CD4-positive, alpha-beta T cell treated with Interleukin-12 subunit alpha and Interleukin-12 subunit beta, for 1 hour (primary cell): ENCODE measurements at places on chromosomes 2 and 18.

GRCh38 chr18:26524504-26525351, 23.6 kb downstream of the KCTD1 start:
- no peak for DNase-seq

- no peak for DNase-seq
These were observed 22.2 kb downstream of the LYG1 start for GRCh38 chr2:99278793-99279291.

- DNase-seq = peak; percentile 88
These were observed 157.8 kb downstream of the BCL2 start for GRCh38 chr18:63161761-63162195.

DNA sequence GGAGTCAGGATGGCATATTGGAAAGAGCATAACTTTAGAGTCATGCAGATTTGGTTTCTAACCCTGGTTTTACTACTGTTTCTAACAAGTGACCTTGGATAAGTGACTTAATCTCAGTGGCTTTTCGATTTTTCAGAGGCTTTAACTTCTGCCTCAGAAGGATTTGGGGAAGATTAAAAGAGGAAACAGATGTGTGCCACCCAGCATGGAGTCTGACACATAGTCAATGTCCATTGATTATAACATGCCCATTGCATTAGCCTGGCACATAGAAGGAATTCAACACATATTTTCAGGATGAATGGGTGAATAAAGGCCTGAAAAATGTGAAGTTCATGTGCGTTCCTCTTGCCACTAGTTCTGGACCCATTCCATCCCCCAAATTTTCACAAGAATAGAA, 438.2 kb downstream of the EPHA4 start:
- no peak for DNase-seq

GRCh38 chr2:217988014-217988839, 14.6 kb downstream of the TNS1 start:
- peak; percentile 50 for DNase-seq

DNA sequence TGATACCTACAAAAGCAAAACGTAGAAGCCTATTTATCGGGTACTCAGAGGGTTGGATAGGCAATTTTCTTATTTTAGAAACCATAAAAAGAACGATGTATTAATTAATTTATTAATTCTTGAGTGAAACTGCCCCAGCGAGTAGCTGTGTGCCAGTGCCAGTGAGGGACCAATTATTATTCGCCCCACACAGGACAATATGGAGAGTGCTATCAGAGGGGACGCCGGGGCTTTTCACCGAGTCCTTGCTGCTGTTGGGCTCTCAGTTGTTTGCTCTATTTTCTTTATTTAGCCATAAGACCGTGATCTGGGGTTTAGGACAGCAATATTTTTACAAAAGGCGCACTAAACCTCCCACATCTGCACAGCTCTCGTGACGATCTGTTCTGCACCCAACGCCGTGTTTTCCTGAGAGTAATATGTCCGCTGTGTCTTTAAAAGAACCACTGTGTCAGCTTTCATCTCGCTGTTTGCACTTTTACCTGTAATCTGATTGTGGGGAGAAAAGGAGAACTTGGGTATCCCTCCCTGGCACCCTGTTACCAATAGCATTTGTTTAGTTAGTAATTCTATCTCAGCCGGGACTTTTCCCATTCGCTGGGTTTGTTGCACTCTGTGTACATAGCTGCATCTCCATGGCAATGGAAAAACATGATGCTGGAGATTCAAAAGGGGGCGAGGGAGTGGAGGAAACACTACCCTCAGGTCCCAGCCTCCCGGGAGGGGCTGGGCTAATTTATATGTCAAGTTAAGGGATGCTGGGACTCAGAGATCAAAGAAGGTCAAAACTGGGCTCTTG, 30.1 kb upstream of the ZNF516 start:
- peak; percentile 26 for DNase-seq

- no peak for DNase-seq
These were observed 177.4 kb downstream of the CAPN13 start for GRCh38 chr2:30629866-30630265.

- no peak for DNase-seq
These were observed 10.4 kb downstream of the MFSD2B start for GRCh38 chr2:24020244-24020643.

DNA sequence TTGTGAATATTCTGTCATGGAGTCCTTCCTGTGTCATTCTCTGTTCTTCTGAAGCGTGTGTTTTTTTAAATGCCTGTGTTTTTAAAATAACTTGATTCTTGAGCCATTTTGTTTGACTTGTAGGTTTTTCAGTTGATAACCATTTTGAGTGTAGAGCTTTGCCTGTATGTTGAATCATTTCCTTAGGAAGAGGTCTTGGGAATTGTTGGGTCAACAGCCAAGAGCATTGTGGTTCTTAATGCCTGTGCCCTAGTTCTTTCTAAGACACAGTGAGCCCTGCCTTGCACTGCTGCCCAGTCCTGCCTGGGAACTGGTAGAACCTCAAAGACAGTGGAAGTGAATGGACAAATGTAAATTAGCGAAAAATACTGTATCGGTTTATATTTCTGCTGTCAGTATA, 25.9 kb downstream of the RAB12 start:
- no peak for DNase-seq

- no peak for DNase-seq
These were observed 5.5 kb upstream of the ARL4C start for GRCh38 chr2:234502285-234502918.

DNA sequence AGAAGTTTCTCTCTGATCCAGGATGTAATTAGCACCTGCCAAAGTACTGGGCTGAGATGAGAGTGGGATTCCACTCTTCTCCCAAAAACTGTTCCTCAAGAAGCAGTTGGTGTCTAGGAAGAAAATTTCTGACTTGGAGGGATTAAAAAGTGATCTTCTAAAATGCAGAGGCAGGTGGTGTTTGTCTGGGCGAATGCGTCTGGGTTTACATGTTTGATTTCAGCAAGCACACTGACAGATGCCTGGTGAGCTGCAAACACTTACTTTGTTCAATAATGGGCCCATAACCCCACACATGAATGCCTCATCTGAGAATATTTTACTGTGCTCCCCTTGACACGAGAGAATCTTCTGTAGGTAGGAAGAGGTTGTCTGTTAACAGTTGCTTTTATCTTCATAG, 24.3 kb upstream of the KCNF1 start:
- DNase-seq = no peak

DNA sequence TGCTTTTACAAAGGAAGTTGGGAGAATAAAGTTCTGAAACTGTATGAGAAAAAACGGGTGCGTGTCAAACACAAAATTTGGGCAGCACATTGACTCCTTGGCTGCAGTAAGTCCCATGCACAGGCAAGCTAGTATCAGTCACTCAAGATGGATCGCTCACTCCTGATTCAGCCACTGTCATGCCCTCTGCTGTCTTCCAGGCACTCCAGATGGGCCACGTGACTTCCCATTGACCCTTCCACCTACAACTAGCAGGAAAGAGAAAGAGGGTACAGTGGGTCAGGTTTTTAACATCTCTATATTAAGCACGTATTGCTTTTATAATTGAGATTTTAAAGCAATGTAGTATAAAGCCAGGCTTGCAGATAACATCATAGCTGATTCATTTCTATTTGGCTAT, 8.6 kb downstream of the ARHGEF33 start:
- no peak for DNase-seq

DNA sequence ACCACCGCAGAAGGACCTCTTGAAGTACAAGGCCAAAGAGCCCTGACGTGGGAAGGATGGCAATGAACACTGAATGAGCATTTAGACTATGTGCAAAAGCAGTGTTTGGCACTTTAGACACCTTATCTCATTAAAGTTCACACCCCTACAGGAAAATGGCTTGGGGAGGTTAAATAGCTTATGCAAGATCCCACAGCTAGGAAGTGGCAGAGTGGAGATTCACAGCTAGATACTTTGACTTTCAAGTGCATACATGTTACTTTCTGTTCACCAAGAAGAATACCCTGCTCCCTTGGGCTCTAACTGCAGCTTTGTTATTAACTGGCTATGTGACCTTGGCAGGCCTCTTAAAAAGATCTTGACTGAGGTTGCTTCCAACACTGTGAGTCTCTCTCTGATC, 58.2 kb downstream of the ICOS start:
- peak; percentile 38 for DNase-seq

- no peak for DNase-seq
These were observed 37.2 kb upstream of the THSD7B start for GRCh38 chr2:136727973-136728699.
